ENCODE measurements at places on chromosomes 13 and 19.

GRCh38 chr13:96935901-96936300 lies 58.4 kb downstream of the OXGR1 start:
- DNase-seq = no peak

GRCh38 chr19:12721656-12722565 lies 1.8 kb downstream of the TNPO2 start:
- DNase-seq = peak; percentile 88

DNA sequence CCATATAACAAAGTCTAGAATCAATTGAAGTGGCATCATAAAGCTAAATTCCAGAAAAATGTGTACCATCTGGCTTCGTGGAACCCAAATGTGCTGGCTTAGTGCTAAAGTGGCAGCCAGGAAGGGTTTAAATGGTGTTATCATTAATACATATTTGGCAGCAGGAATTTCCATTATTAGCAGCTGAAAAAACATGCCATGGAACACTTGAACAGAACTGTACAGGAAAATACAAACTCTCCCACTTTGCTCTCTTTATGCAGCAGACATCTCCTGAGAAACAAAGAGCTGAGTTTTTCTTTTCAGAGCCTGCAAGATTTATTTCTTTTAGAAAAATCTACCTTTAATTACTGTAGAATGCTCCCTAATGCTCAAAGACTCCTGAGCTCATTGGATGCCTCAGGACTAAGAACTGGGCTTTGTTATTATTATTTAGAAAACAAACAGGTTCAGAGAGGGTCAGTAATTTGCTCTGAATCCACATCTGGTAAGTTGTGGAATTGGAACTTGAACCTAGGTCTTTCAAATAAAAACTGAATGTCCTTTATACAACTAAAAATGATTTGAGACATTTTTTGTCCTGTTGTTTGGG lies 179.0 kb downstream of the LACC1 start:
- DNase-seq = no peak

DNA sequence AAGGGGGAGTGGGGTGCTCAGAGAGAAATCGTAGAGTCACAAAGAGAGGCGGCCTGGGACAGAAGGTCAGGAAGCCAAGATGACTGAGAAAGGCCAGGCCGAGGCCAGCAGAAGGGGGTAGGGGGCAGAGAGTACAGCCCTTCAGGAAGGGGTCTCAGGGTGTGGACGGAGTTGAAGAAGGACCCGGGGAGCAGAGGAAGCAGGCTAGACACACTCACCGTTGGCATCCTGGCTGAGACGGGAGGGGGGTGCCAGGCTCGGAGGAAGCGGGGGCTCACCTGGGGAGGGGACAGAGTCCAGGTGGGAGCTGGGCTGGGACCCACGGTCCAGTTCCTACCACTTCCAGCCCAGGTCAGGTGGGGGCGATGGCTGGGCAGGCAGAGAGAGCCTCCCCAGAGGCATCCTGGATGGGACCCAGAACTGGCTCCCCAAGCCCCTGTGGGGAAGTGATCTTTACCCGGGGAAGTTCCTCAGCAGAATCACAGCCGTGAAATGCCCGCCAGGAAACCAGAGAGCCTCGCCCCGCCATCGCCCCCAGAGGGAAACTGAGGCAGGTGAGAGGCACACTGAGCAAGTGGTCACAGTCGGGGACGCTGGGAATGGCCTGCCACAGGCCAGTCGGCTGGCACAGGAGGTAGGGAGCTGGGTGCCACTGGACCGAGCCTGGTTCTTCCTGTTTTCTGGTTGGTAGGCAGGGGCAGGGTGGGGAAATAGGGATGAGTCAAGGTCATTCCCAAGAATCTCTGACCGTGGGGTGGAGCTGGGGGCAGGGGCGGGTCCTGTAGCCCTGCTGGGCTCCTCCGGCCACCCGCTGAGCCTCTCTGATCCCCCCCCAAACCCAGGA lies 1.4 kb downstream of the MATK start:
- no peak for DNase-seq

- peak; percentile 80 for DNase-seq
These were observed 9.7 kb upstream of the USE1 start for GRCh38 chr19:17205237-17206140.

- no peak for DNase-seq
These were observed 76.5 kb downstream of the LHFPL6 start for GRCh38 chr13:39526499-39526898.

GRCh38 chr19:40691421-40692211 lies 1.2 kb upstream of the NUMBL start:
- DNase-seq = peak; percentile 72

- no peak for DNase-seq
These were observed 492.4 kb downstream of the DACH1 start for GRCh38 chr13:71374471-71375049.

GRCh38 chr19:6216236-6216995 lies 63.4 kb downstream of the MLLT1 start:
- DNase-seq = no peak

DNA sequence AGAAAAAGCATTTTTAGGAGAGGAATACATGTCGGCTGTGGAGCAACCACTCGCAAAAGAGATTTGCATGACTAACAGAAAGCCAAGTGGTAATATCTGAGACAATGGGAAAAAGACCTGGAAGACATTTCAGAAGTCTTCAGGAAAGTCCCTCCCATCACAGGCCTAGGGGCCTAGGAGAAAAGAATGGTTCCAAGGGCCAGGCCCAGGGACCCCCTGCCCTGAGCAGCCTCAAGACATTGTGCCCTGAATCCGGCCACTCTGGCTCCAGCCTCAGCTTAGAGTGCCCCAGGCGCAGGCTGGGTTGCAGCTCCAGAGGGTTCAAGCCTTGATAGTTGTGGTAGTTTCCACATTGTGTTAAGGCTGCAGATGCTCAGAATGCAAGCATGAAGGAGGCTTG lies 9.4 kb downstream of the ZNF221 start:
- DNase-seq = no peak

DNA sequence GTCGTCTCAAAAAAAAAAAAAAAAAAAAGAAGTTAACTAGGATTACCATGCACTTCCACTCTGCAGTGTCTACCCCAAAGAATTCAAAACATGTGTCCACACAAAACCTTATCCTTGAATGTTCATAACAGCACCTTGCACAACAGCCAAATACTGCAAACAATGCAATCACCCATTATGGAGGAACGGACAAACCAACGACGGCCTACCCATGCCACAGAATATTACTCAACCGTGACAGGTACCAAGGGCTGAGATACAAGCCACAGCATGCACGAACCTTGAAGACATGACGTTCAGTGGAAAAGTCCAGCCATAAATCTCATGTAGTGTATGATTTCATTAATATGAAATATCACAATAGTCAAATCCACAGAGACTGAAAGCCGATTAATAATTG lies 3.0 kb upstream of the SHISA7 start:
- no peak for DNase-seq

DNA sequence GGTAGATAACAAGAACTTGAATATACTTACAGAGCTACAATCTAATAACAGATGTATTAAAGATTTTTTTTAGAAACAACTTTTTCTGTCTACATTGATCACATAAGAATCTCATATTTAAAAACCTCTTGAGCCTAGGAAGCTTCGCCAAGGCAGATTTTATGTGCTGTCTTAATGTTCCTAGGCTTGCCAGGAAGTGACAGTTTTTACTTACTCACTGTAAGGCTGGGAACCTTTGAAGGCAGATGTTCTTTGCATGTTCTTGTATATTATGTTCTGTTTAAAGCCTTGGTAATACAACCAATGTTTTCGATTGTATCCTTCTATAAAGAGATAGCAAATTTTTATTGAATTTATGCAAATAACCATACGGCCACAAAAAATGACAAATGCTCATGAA lies 492.7 kb downstream of the GPC5 start:
- no peak for DNase-seq

- no peak for DNase-seq
These were observed 8.8 kb downstream of the ZNF787 start for GRCh38 chr19:56112313-56112709.

GRCh38 chr13:71118779-71119364 lies 748.1 kb downstream of the DACH1 start:
- no peak for DNase-seq

GRCh38 chr13:100409132-100409531 lies 179.5 kb downstream of the GGACT start:
- DNase-seq = no peak

- no peak for DNase-seq
These were observed 1.6 kb downstream of the SERTAD3 start for GRCh38 chr19:40442328-40443130.

DNA sequence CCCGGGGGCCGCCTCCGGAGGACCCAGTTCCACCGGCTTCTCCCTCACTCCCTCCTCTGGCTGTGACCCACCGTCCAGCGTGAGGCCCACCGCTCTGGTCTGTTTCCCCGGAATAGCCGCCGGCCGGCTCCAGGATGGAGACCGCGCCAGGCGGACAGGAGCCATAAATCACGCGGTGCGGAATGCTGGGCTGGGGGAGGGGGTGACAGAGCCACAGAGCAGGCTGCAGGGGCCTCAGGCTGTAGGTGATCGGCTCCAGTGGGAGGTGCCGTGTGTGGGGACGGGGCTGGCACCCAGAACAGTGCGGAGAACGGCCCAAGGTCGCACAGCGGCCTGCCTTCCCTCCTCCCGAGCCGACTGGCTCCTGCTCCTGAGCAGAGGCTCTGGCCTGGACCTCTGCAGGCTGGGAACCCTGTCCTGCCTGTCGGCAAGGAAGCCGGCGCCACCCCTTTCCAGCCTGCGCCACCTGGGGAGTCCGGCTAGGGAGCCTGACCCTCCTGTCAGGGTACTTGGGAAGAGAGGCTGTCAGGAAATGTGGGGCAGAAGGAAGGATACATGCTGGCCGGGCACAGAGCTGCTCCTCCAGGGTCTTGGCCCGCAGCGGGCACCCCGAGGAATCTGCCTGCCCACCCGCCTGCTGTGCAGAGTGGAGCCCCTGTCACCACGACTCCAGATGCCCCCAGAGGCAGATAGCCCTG lies 8.3 kb downstream of the PIAS4 start:
- DNase-seq = no peak
